ENCODE measurements at places on chromosomes 5 and 9.

- no peak for DNase-seq
These were observed 126.1 kb upstream of the STC2 start for GRCh38 chr5:173454361-173454735.

DNA sequence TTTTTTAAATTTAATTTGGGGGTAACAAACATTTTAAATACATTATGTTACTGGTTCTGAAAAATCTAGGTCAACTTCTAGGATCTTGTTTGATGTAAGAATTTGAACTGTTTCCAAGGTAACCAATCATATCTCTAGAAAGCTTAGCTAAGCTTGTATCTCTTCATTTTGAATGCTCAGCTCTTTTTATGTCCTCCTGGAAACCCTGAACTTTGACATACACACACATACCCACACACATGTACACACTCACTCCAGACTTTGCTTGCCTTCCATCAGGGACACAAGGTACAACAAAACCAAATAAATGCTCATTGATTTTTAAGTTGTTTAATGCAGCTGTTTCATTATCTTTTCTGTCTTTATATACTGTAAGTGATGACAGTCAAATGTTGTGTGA lies 178.5 kb downstream of the RAB3C start:
- no peak for DNase-seq

- no peak for DNase-seq
These were observed 1040.8 kb downstream of the TAF11L14 start for GRCh38 chr5:18675041-18675440.

GRCh38 chr5:77531297-77531696 lies 39.2 kb upstream of the WDR41 start:
- no peak for DNase-seq

GRCh38 chr5:82307451-82307850 lies 29.3 kb upstream of the RPS23 start:
- DNase-seq = no peak

GRCh38 chr5:42624912-42625311 lies 131.7 kb upstream of the CCDC152 start:
- no peak for DNase-seq

DNA sequence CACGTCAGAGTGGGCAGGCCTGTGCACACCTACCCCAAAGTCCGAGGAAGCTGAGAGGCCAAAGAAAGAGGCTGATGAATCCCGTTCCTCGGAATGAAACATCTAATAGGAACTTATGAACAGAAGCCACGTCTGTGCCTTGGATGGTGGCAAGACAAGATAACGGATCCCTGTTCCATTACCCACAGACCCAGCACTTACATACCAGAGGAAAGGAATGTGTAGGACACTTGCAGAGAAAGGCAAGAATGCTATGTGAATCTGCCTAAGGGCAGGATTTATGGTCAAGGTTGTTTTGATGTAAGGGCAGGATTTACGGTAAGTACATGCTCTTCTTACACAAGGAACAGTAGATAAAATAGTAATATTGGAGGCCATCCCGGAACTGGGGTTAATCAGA lies 93.2 kb downstream of the WDR41 start:
- DNase-seq = no peak

GRCh38 chr5:20248118-20248517 lies 260.1 kb upstream of the CDH18 start:
- no peak for DNase-seq

DNA sequence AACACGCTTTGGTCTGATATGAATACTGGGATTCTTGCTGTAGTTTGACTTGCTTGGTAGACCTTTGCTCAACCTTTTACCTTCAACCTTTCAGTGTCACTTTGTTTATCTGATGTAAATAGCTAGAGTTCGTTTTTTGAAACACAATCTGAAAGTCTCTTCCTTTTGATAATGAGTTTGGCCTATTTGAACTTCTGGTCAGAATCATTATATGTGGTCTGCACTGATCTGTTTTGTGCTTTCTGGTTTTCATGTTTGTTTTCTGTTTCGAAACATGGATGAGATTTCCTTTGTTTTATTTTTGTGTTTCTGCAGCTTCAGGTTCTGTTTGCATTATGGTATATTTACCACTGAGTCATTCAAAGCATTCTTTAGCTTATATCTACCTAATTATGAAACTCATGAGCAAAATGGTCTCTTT lies 217.5 kb downstream of the GABBR2 start:
- DNase-seq = no peak

DNA sequence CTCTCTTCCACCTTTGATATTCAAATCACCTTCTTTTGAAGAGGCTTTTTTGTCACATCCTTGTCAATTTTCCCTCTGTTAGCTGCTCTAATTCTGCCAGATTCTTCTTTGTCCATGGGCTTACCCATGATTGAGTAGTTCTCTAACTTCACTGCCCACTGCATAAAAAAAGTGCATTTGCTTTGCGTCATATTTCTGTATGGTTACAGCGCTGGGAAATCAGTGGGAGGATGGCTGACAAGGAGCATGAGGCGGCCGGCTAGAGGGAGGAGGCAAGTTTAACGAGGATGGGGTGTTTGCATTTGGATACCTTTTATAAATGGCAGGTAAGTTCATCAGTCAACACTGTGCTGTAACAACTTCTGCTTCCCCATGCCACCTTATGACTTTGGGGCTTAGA lies 116.5 kb upstream of the LHFPL2 start:
- no peak for DNase-seq

GRCh38 chr5:169832304-169832703 lies 148.0 kb downstream of the INSYN2B start:
- no peak for DNase-seq

GRCh38 chr5:108974594-108974993 lies 226.9 kb downstream of the FER start:
- no peak for DNase-seq

GRCh38 chr9:130330202-130330862 lies 64.8 kb downstream of the HMCN2 start:
- DNase-seq = no peak

DNA sequence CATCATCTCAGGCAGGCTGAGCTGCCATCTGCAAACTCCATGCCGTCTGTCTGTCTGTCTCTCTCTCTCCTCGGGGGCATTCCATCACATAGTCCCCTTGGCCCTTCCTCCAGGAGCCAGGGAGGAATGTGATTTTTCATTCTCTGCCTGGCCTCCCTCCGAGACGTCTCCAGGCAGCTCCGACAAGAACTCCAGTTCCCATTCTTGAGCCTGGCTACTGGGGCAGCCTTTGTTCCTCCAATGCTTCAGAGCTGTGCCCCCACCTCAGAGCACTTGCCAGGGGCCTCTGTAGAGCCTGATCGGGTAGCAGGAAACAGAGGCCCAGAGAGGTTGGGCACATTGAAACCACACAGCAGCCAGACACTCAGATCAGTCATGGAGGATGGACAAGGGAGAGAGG lies 74.0 kb downstream of the COL27A1 start:
- no peak for DNase-seq

- DNase-seq = no peak
These were observed 15.5 kb upstream of the MEGF9 start for GRCh38 chr9:120729791-120730241.

DNA sequence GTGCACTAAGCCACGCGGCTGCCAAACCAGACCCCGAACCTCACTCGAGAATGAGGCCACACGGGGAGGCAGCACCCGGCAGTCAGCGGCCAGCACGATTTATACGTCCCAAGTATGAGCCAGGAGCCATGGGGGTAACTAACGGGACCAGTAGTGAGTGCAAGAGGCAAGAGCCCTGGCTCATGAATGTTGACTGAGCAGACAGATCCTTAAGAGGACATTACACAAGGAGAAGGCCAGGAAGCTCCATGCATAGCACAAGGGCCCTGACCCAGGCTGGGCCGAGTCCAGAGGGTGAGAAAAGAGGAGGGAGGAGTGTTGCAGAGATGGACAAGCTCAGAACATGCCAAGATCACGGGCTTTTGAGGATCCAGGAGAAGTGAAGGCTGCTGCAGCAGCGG lies 58.6 kb upstream of the PHYKPL start:
- no peak for DNase-seq

DNA sequence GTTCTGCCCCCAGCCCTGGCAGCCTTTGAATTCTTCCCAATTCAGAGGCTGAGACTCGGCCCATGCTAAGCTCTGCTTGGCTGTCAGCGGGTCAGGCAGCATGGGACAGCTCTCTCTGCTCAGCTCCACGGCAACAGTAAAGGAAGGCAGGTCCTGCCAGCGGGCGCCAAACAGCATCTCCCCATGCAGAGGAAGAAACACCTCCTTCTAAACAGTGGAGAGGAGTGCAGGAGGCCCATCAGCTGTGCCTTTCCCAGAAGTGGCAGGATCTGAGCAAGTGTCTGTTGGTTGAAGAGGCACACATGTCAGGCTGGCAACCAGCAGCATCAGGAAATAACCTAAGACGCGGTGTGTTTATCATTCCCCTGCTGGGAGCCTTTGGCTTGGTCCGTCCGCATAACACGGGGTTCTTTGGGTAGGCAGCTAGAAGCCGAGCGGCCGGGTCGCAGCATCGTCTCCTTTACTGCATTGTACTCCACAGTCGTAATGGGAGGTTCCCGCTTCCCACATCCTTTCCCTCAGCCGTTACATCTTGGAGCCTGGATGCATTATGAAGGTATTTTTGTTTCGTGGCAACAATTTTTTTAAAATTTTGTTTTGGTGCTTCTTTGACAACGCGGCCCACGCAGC lies 42.7 kb upstream of the NCS1 start:
- no peak for DNase-seq

DNA sequence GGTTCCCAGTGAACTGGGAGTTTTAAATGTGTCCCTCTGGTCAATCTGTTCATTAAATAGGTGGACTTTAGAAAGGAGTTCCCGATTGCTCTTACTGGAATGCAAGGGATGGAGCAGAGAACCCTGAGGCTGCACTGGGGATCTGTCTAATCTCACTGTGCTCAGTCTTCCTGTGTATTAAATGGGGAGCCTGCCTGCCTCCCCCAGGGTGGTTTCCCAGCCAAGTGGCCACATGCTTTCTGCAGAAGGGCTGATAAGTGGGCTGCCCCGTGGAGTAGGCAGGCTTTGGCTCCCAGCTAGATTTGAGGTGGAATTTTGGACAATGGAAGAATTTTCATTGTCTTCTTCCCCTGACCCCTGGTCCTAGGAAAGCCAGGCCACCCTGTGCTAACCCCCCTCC lies 14.0 kb upstream of the PHYHD1 start:
- no peak for DNase-seq

DNA sequence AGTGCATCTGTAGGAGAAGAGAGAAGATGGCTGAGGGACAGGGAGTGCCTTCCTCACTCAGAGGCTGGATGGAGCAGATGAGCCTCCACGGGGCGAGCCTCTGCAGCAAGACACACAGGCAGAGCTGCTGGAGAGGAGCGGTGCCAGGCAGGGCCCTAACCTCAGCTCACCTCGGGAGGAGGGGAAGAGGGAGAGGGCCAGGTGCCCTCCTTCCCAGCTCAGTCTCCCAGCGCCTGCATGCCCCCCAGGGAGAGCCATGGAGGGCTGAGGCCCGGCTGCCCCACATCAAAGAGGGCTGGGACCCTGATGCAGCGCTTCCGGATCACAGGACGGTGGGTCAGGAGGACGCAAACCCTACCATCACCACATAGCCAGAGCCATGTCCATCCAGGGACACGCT lies 13.6 kb upstream of the SPATA31E1 start:
- no peak for DNase-seq

DNA sequence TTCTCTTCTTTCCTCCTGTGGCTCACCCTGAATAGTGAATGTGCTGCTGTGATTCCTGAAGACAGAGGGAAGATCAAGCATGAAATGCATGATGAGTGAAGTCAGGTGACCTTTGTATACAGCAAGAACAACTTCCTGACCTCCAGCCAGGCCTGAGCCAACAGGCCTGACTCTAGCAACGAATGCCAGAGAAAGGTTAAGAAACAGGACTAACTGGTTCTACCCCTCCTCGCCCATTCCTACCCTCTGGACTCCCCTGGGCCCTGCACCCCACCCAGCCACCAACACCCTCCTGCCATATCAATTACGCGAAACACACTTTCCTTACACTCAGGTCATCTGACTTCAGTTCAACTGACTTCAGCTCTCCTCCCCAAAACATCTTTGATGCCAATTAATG lies 4.9 kb downstream of the SUSD1 start:
- DNase-seq = no peak

DNA sequence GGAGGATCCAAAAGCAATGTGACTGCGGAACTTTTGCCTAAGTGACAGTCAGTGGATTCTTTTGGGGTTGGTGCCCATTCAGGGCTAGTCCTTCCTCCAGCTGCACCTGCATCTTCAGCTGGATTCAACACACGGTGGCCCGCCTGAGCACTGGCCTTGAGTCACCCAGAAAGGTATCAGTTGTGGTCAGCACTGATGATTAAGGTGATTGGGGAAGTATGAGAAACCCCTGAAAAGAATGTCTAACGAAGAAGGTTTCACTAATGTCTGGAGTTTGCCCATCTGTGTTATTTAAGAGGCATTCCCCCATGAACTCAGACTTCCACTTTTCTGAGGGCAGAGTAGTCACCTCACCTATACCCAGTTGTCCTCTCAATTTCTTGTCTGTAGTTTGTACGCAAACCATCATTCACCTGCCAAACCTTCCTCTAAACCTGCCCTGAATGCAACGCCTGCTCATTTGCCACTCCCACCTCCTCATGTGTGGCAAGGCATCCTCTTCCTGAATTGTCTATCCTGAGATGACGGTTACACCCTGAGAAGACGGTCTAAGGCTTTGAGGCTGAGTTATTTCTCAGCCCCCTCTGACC lies 27.2 kb downstream of the CSF2 start:
- DNase-seq = no peak

DNA sequence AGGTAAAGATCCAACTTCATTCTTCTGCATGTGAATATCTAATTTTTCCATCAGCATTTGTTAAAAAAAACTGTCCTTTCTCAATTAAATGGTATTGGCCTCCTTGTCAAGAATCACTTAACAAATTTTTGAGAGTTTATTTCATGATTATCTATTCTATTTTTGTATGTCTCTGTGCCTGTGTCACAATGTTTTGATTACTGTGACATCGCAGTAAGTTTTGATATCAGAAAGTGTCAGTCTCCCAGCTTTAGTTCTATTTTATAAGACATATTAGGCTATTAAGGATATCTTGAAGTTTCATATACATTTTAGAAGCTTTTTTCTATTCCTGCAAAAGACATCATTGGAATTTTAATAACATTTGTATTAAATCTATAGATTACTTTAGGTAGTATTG lies 33.6 kb downstream of the GABRA6 start:
- DNase-seq = no peak

DNA sequence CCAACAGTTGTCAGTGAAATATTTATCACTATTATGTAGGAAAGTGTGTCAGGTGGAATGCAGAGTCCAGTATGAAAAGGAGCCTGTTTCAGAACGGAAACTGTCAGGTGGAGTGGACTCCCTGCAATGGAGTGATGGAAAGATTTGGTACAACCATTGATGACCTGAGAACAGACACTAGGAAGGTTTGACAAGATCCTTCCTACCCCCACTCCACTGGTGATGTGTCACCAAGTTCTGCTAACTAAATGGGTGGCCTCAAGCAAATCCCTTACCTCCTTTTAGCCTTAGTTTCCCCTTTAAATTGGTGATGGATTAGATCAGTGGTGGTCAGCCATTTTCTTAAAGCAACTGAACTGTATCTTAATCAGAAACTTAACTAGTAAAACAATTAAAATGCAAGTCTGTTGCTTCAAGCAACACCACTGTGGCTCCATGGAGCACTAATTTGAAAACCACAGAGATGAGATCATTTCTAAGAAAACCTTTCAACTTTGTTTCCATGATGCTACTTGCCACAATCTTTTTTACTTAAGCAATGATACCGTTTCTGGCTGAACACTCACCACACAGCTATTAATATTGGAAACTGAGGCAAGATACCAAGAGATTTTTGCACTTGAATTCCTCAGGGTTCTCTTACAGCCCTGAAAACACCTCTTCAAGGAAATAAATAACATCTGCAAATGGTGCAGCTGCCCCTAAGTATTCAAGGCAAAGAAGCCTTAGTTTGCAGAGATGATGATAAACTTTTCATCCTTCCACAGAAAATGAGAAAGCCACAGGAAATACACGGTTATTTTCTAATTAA lies 140.6 kb downstream of the ERCC6L2 start:
- DNase-seq = no peak

Measured in stimulated activated CD8-positive, alpha-beta memory T cell treated with anti-CD3 and anti-CD28 coated beads, Interleukin-7, amount 100 ng/mL, for 1 hour (primary cell).